ENCODE measurements at places on chromosomes 2 and 18.

DNA sequence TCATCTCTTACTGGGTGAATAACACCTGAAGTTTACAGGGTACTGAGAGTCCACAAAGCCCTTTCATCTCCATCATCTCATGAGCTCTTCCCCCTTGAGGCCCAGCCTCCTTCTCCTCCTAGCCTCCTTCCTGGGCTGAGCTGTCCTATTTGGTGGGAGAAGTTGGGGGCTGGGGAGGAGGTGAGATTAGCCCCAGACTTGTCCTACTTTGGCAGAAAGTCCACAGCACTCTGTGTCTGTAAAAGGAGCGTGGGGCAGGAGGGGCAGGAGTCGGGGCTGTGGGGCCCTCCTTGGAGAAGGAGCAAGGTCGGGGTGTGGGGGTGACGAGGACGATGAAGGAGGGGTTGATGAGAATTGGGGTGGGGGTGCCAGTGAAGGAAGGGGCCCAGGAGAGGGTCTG is 10.0 kb upstream of the DES start:
- no peak for DNase-seq

DNA sequence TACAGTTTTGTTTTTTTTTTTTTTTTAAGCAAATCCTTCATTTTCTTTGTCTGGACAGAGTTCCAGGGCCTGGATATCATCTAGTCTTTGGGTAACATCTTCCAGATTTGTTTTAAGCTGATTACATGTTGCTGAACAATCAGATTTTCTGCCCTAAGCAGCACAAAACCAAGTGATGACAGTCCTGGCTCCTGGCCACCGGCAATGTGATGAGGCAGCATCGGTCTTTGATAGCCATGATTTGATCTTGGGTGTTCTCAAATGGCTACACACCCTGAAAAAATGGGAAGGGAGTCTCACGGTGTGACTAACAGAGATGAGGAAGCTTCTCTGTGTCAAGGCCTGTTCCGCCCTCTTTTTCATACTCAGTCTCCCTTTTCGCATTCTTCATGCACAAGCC is 708.6 kb upstream of the ZEB2 start:
- no peak for DNase-seq

GRCh38 chr2:28594000-28594331 is 98.1 kb downstream of the PLB1 start:
- no peak for DNase-seq

DNA sequence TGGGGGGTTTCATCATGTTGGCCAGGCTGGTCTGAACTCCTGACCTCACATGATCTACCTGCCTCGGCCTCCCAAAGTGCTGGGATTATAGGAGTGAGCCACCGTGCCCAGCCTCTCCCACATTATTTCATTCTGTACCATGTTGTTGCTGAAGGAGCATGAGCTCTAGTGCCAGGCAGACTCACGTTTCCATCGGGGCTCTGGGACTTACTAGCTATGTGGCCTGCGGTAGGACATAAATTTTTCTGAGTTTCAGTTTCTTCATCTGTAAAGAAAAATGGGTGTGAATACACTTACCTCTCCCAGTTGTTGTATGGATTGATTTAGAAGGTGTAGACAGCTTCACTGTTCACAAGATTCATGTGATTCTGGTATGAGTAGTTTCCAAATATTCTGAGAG is 30.8 kb upstream of the CCL20 start:
- no peak for DNase-seq

Measured in T follicular helper cell (primary cell).